SJCRH30 (cell line): ENCODE measurements at places on chromosomes 7 and 10. TPM values are rescaled to one million over a fixed set of nuclear protein-coding genes. Genes with fewer than 3 reads are reported as not detected.

Gene EIF5AL1
- total RNA-seq = 0.58 and 0.73 TPM in 2 replicates

Gene SLC12A9
- total RNA-seq = 12.2 and 15.0 TPM in 2 replicates

Gene TSPAN15
- total RNA-seq = 12.2 and 13.5 TPM in 2 replicates

Gene SFTPA1
- total RNA-seq = not detected in 2 replicates

Gene IDI2
- not detected in 2 replicates for total RNA-seq

Gene PIK3CG
- total RNA-seq = not detected in 2 replicates

Gene CPED1
- total RNA-seq = 3.6 and 4.4 TPM in 2 replicates

Gene CALHM3
- total RNA-seq = not detected in 2 replicates

Gene UPK3B
- total RNA-seq = 0.33 and 0.69 TPM in 2 replicates

Gene CC2D2B
- 0.05 TPM in 1 of 2 replicates, not detected in the other for total RNA-seq

Gene AGBL3
- total RNA-seq = 0.96 and 2.5 TPM in 2 replicates

Gene CCDC7
- total RNA-seq = 9.7 and 12.0 TPM in 2 replicates

Gene DNA2
- 38.3 and 45.5 TPM in 2 replicates for total RNA-seq

Gene ANKRD7
- 0.86 and 0.93 TPM in 2 replicates for total RNA-seq

Gene SFRP4
- total RNA-seq = 4.4 and 5.6 TPM in 2 replicates

Gene CTAGE8
- total RNA-seq = not detected in 2 replicates

Gene UCMA
- total RNA-seq = not detected in 2 replicates

Gene SORBS1
- 12.8 and 17.1 TPM in 2 replicates for total RNA-seq

Gene SEMA3C
- 37.0 and 39.3 TPM in 2 replicates for total RNA-seq

Gene PCLO
- total RNA-seq = 4.2 and 5.7 TPM in 2 replicates

Gene ACBD7
- total RNA-seq = 7.8 and 8.9 TPM in 2 replicates

Gene NDUFA5
- 94.0 and 105 TPM in 2 replicates for total RNA-seq

Gene ZNF804B
- 0.04 and 0.05 TPM in 2 replicates for total RNA-seq

Gene BMPR1A
- total RNA-seq = 28.7 and 36.3 TPM in 2 replicates

Gene SLC29A4
- 39.8 and 43.1 TPM in 2 replicates for total RNA-seq

Gene CARD11
- total RNA-seq = not detected in 2 replicates

Gene TCF7L2
- total RNA-seq = 19.4 and 22.1 TPM in 2 replicates

Gene H2BK1
- not detected in 2 replicates for total RNA-seq

Gene TRA2A
- total RNA-seq = 50.0 and 51.2 TPM in 2 replicates

Gene BHLHA15
- total RNA-seq = not detected in 2 replicates

Gene OR2A42
- total RNA-seq = not detected in 2 replicates

Gene MMRN2
- total RNA-seq = 1.6 and 1.9 TPM in 2 replicates

Gene GJD4
- 1.2 and 1.9 TPM in 2 replicates for total RNA-seq

Gene MKX
- total RNA-seq = 2.2 and 2.5 TPM in 2 replicates

Gene SYCE1
- 0.16 TPM in 1 of 2 replicates, not detected in the other for total RNA-seq

Gene GIMAP2
- total RNA-seq = not detected in 2 replicates

Gene GBX1
- 0.48 and 0.95 TPM in 2 replicates for total RNA-seq

Gene GLI3
- 8.9 and 11.1 TPM in 2 replicates for total RNA-seq

Gene GIMAP8
- total RNA-seq = not detected in 2 replicates

Gene BUD23
- total RNA-seq = 86.6 and 91.7 TPM in 2 replicates

Gene FFAR4
- not detected in 2 replicates for total RNA-seq
